ENCODE measurements at places on chromosomes 12 and 14.

GRCh38 chr12:62732861-62733427 is 202.0 kb downstream of the PPM1H start:
- DNase-seq = no peak

DNA sequence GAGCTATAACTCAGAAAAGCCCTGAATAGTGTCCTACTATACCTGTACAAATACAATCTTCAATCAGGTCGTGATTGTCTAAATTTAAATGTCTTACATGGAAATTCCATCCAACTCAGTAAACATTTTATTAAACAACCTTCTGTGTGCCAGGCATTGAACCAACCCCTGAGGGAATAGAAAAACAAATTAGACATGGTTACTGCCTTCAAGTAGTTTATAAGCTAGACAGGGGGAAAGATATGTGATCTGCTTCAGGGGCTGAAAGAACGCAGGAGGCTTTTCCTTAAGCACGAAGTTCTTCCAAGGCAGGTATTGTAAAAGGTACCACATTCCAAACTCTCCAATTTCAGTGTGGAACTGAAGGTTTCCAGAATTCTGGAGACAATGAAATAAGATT is 39.7 kb upstream of the STAB2 start:
- no peak for DNase-seq

DNA sequence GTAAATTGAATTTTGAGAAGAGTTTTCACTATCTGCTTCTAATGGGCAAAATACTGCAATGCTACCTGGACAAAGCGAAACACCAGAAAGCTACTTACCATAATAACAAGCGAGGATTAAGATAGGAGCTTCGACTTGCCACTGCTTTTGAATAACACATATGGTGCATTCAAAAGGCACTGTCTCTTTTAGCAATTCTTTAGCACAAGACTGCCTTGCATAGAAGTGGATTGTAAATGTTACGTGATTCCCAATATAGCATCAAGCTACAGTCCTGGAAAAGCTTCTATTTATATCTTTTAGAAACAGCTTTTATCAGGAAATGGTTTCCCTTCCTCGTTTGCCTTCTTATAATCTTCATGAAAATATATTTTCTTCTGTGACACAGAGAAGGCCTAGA is 258.7 kb upstream of the PDE3A start:
- DNase-seq = no peak

GRCh38 chr14:53979113-53979681 is 22.6 kb upstream of the BMP4 start:
- DNase-seq = no peak

DNA sequence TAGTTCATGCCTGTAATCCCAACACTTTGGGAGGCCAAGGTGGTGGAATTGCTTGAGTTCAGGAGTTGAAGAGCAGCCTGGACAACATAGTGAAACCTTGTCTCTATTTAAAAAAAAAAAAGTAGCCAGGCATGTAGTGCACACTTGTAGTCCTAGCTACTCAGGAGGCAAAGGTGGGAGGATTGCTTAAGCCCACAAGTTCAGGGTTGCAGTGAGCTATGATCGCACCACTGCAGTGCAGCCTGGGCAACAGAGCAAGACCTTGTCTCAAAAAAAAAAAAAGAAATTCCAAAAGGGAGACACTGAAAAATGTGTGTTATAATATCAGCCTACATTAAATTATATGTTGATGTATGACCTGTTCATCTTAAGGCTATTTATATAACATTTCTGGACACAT is 14.7 kb downstream of the TMPO start:
- DNase-seq = no peak

GRCh38 chr12:13504736-13505135 is 308.2 kb downstream of the EMP1 start:
- DNase-seq = no peak

Data from CD4-positive, alpha-beta T cell treated with Interleukin-10 for 1 hour (primary cell).